ENCODE measurements at places on chromosomes 4 and X.

DNA sequence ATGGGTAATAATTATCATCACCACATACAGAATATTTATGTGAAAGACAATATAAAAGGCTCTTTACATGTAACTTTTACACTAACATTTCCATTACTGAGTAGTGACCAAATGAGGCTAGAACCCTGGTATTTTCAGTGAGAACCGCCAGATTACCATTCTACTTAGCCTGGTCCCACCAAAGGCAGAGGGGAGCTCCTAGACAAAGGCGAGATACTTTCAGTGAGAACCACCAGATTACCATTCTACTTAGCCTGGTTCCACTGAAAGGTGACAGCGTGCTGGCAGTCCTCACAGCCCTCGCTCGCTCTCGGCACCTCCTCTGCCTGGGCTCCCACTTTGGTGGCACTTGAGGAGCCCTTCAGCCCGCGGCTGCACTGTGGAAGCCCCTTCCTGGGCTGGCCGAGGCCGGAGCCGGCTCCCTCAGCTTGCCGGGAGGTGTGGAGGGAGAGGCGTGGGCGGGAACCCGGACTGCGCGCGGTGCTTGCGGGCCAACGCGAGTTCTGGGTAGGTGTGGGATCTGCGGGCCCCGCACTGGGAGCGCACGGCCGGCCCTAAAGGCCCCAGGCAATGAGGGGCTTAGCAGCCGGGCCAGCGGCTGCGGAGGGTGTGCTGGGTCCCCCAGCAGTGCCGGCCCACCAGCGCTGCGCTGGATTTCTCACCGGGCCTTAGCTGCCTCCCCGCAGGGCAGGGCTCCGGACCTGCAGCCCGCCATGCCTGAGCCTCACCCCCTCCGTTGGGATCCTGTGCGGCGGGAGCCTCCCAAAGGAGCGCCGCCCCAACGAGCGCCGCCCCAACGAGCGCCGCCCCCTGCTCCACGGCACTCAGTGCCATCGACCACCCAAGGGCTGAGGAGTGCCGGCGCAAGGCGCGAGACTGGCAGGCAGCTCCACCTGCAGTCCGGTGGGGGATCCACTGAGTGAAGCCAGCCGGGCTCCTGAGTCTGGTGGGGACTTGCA is 1276.1 kb downstream of the PCDH7 start:
- no peak for DNase-seq

DNA sequence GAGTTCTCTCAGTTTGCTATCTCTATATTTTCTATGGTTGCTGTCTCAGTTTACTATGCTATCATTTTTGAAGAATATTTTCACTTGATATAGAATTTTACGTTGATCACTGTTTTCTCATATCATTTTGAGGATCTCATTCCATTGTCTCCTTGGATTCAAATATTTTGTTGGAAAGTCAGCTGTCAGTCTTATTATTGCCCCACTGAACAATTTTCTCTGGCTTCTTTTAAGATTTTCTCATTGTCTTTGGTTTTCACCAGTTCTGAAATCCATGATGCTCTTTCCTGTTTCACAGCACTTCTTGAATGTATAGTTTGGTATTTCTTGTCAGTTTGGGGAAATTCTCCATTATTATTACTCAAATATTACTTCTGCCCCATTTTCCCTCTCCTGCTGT is 81.1 kb downstream of the ENPP6 start:
- no peak for DNase-seq

- DNase-seq = no peak
Measured at GRCh38 chrX:94758130-94758529, 1084.1 kb downstream of the FAM133A start.

GRCh38 chr4:55887594-55887993 is 34.1 kb downstream of the EXOC1 start:
- no peak for DNase-seq

DNA sequence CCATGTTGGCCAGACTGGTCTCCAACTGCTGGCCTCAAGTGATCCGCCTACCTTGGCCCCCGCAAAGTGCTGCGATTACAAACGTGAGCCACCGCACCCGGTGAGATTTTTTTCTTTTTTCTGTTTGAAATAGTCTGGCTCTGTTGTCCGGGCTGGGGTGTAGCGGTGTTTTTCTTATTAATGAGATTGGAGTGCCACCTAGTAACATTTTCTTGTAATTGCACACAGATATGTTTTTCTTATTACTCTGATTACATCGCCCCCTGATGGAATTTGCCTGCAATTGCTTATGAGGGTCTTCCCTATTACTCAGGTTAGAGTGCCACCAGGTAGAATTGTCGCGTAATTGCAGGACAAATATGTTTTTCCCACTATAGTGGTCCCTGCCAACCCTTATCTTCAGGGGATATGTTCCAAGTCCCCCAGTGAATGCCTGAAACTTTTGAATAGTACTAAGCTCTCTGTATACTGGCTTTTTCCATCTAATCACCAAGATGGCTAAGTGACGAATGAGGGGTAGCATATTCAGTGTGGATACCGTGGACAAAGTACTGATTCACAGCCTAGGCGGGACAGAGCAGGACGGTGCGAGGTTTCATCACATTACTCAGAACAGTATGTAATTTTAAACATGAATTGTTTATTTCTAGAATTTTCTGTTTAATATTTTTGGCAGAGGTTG is 8.6 kb upstream of the PDHA1 start:
- no peak for DNase-seq

GRCh38 chrX:73851014-73852009 is 288.3 kb downstream of the CHIC1 start:
- peak; percentile 84 for DNase-seq
